ENCODE measurements at places on chromosomes 7 and 10.

DNA sequence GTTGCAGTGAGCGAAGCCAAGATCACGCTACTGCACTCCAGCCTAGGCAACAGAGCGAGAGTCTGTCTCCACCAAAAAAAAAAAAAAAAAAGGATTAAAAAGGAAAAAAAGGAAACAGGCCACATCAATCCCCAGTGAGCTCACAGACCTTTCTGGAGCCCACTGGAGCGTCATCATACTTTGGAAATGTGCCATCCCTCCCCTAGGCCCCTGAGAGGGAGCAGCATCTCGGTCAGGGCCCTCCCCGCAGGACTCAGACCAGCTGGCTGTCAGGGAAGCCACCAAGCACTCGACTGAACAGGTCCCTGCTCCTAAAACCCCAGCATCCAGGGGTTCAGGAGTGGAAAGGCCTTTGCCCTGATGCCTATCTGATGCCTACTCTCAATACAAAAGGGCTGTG, 97.9 kb upstream of the SH2B2 start:
- no peak for DNase-seq

DNA sequence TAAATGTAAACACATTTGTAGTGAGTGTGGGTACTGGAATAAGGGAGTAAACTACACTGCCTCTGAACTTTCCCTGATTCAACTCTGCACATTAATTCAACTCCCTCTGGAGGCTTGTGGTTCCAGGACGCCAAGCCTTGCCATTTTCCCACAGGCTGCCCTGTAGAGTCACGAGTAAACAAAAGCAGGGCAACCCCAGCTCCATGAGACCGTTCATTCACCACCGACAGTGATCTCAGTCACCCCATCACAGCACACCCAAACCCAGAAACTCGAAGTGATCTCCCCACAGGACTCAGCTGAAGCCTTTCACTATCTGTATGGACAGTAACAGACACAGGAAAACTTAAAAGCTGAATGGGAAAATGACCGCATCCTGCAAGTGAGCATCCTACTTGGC, 218.8 kb upstream of the FRMD4A start:
- no peak for DNase-seq

GRCh38 chr7:106430103-106430502, 145.3 kb upstream of the NAMPT start:
- no peak for DNase-seq

DNA sequence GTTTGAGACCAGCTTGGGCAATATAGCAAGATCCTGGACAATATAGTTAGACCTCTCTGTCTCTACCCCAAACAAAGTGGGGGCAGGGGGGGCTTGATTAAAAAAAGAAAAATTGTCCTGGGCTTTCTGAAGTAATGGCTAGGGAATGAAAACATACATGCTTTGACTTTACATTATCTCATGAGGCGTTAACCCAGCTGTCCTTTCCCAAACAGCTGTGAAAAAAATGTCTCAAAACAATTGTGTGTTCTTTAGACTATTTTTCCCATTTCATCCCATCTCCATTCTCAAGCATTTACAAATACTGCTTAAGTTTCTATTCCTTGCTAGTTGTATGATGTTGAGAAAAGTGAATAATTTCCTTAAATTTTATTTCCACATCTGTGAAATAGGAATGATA, 27.0 kb upstream of the CDK13 start:
- DNase-seq, result no peak

GRCh38 chr7:44995555-44996493, 4.2 kb upstream of the CCM2 start:
- no peak for DNase-seq

- no peak for DNase-seq
Observed at GRCh38 chr7:51290304-51290637, 26.3 kb downstream of the COBL start.

- DNase-seq, result no peak
Observed at GRCh38 chr7:81075150-81075549, 156.3 kb upstream of the SEMA3C start.

- DNase-seq, result no peak
Observed at GRCh38 chr7:92973974-92974373, 137.6 kb upstream of the CDK6 start.

DNA sequence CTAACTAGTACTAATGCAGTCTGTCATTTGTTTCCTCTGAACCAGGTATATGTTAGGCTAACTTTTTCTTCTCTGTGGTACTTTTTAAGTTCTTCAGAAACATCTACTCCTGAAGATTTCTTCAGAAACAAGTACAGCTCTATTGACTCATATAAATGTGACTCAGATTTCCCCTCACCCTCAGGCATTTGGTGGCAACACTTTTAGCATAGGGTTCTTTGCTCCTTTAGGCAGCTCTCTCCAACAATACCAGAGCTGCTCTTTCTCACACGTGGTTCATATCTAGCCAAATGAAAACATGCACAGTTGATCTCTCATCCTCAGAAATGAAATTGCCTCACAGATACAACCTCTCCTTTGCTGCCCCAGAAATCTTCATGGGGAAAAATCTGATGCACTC, 939.8 kb downstream of the SORCS1 start:
- no peak for DNase-seq

- no peak for DNase-seq
Observed at GRCh38 chr10:73339436-73339835, 19.2 kb downstream of the CFAP70 start.

GRCh38 chr10:66180581-66181318, 745.1 kb upstream of the LRRTM3 start:
- peak; percentile 50 for DNase-seq

DNA sequence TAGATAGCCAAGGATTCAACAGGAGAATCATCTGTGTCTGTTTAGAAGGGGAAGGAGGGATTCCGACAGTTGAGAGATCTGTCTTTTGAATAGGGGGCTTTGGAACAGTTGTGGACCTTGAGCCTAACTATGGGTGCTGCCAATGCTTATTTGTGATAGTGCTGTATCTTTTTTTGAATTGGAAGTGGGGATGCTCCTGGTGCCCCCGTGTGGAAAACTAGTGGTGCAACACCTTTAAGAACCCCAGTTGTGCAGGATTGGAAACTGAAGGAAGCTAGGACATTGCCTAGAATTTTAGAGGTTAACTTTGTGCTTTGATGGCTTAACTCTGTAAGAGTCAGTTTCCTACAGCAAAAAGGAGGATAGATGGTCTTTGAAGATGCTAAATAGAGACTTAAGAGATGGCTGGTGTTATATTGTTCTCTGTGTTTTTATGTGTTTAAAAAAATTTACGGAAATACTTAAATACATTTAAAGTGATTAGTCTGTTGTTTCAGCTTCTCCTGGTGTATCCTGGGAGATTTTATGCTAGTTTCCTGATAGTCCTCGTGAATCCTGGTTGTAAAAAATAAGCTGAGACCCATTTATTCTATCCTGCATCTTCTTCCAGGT, 69.3 kb downstream of the AP3M1 start:
- DNase-seq, result peak; percentile 37

GRCh38 chr7:46321556-46322205, 400.6 kb upstream of the IGFBP3 start:
- no peak for DNase-seq

GRCh38 chr7:43112941-43113621, 634 bp downstream of the HECW1 start:
- DNase-seq, result no peak

Data from stimulated activated CD4-positive, alpha-beta T cell treated with anti-CD3 and anti-CD28 coated beads, Interleukin-12 subunit alpha, Interleukin-12 subunit beta, amount 100 ng/mL, for 48 hours (primary cell).